Stimulated activated CD8-positive, alpha-beta memory T cell treated with anti-CD3 and anti-CD28 coated beads, Interleukin-4, amount 100 ng/mL, for 4 hours (primary cell): ENCODE measurements at places on chromosomes 1 and 21.

DNA sequence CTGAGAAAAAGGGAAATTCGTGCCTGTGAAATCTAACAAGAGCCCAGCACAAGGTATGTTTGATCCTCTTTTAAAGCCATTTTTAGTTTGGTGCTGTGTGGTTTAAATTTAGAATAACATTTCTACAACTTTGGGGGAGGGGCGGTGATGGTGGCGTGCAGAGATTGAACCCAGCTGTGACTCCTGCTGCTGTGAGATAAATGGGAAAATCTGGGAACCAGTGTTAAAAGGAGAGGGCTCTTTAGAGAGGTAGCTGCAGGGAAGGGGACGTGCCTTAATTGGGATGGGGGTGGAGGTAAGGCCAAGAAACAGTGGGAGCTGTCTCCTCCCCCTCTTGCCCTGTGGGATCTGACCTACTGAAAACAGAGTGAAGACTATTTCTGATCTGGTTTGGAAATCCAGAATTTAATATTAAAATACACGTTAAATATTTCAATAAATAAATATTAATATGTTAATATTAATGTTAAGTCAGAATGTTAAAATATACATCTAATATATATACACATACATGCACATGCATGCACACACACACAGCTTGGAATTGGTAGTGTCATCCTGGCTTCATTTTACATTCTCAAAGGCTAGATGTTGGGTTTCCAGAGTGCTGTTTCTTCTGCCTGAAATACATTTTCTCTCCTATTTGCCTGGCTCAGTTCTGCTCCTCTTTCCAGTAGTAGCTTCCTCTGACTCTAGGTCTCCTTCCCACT is 30.1 kb upstream of the DNAJC6 start:
- no peak for DNase-seq

- no peak for DNase-seq
Observed at GRCh38 chr21:32200029-32200428, 78.8 kb downstream of the MIS18A start.

DNA sequence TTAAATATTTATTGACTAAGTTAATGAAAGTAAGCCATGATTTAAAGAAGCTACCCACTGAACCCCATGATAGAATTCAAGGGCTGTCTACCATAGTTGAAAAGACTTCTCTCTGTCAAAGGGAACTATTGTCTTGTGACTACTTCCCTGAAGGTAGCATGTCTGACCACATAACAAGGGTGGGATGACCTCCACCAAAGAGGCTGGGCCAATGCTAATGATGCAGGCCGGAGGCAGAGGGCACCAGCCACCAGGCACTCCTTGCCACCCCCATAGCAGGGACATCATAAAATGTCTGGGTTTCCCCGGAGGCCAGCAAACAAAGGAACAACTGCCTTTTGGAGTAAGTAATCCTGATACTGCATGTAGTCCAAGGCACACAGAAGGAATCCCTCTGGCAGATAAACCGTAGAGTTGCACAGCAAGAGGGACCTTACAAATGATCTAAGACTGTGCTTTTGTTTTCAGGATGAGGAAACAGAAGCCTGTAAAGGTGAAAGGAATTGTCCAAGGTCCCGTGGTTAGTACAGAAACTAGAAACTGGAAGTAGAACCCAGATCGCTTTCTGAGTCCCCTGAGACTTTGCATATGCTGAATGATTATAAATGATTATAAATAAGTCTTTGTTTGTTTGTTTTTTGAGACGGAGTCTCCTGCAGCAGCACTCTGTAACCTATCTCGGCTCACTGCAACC is 33.5 kb upstream of the ITPKB start:
- no peak for DNase-seq

GRCh38 chr1:87951852-87952251 is 623.2 kb downstream of the LMO4 start:
- no peak for DNase-seq

GRCh38 chr1:92881391-92881790 is 49.6 kb downstream of the RPL5 start:
- no peak for DNase-seq

GRCh38 chr1:28580722-28581530 is 11.1 kb upstream of the RAB42 start:
- peak; percentile 41 for DNase-seq

DNA sequence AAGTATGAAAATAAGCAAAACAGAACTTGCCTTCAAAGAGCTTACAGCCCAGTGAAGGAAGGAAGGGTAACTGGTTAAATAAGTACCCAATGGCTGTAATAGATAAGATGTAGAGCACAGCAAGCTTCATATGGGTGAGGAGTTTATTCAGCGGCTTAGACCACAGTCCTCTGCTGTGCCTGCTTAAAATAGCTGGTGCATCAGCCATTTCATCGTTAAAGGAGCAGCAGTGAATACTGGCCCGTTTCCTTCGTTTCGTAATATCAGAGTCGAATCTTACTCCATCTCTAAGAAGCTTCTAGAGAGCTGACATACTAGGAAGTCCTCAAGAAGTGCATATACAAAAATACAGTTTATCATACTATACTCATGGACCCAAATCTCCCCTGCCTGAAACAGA is 286.5 kb downstream of the NFIA start:
- DNase-seq = no peak

GRCh38 chr1:20962576-20963258 is 175.6 kb upstream of the HP1BP3 start:
- DNase-seq = no peak

- no peak for DNase-seq
Observed at GRCh38 chr1:61007534-61008364, 74.6 kb upstream of the NFIA start.

GRCh38 chr1:19496527-19496874 is 11.2 kb upstream of the CAPZB start:
- no peak for DNase-seq

- no peak for DNase-seq
Observed at GRCh38 chr21:42833439-42833815, 45.9 kb downstream of the WDR4 start.

- no peak for DNase-seq
Observed at GRCh38 chr1:77406661-77407060, 124.8 kb downstream of the AK5 start.

DNA sequence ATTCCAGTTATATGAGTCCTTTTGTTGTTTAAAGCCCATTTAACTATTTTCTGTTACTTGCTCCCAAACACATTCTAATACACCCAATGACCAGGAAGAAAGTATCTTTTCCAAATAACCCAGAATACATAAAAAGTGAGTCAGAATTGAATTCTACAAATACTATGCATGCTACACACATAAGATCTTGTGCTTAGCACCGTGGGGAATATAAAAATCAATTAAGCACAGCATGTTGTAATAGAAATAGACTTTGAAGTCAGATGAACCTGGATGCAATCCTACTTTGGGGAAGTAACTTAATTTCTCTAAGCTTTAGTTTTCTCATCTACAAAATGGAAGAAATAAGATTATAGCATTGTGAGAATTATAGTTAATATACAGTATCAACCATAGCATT is 40.5 kb upstream of the MUTYH start:
- no peak for DNase-seq

DNA sequence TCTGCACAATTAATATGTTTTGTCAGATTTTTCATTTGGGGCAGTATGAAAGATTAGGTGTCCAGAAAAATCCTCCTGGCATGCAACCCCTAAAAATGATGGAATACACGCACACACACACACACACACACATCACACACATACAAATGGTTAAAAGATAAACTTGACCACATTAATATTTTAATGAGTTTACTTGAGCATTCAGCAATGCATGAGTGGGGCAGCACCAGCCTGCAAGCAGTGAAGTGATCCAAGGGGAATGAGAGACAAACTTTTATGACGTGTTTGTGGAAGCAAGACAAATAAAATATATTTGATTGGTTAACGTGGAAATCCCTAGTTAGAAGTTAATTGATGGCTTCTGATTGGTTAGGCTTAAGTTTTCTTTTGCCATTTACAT is 29.1 kb upstream of the SOAT1 start:
- DNase-seq = no peak

GRCh38 chr1:85296980-85297379 is 20.5 kb upstream of the BCL10 start:
- no peak for DNase-seq

- DNase-seq = no peak
Observed at GRCh38 chr1:162564762-162565218, 3.3 kb downstream of the UAP1 start.

DNA sequence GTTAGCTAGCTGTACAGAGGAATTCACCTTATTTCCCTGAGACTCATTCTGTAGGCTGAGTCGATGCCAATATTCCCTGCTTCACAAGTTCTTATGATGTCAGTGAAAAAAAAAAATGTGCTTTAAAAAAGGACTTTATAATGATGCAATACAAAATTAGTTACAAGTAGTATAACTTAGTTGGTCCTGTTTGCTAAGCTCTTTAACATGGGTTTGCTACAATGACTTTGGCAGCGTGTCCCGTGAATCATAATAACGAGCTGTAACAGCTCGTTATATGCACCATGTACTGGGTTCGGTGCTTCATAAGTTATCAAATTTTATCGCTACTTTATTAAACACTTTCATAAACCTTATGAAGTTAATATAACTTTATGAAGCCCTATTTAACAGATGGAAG is 349.7 kb downstream of the LMX1A start:
- DNase-seq = no peak

GRCh38 chr1:101993710-101994109 is 3.0 kb downstream of the OLFM3 start:
- DNase-seq = no peak

GRCh38 chr1:25243907-25244306 is 3.3 kb downstream of the RSRP1 start:
- no peak for DNase-seq

DNA sequence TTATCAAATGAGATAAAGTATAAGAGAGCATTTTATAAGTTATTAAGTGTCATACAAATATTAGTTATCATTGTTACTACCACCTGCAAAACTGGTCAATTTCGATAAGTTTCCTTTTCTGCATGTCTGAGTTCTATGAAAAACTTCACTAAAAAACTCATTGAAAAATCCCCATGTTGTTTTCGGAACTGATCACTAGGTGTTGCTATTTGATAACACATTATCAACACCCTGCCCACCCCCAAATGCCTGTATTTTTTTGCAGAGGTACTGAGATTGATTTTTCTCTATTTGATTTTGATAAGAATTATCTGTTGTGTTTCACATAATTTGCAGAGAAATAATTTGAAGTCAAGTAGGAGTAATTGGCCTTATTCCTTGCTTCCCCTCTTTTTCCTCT is 22.1 kb upstream of the DISP1 start:
- no peak for DNase-seq

GRCh38 chr1:168007691-168008090 is 70.8 kb upstream of the MPC2 start:
- no peak for DNase-seq

- DNase-seq = no peak
Observed at GRCh38 chr1:76122271-76122670, 47.7 kb downstream of the ST6GALNAC3 start.

GRCh38 chr1:178486100-178487069 is 10.4 kb downstream of the CLEC20A start:
- no peak for DNase-seq

GRCh38 chr1:203219171-203219570 is 10.3 kb downstream of the CHIT1 start:
- no peak for DNase-seq

DNA sequence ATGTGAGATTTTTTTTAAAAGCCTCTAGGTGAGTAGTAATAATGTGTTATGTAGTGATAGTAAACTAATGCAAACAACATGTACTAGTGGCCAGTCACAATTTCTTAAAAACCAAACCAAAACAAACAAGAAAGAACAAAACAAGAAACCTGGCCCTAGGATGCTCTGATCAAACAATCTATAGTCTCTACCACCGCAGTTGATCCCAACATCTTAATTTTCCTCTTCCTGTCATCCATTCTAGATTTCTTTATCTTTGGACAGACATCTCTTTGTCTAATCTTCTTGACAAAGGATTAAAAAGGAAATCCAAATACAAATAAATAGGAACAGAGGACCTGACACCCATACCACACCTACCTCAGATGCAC is 188.2 kb upstream of the ADAMTS5 start:
- DNase-seq = no peak

GRCh38 chr1:157580179-157580827 is 17.6 kb downstream of the FCRL4 start:
- no peak for DNase-seq

DNA sequence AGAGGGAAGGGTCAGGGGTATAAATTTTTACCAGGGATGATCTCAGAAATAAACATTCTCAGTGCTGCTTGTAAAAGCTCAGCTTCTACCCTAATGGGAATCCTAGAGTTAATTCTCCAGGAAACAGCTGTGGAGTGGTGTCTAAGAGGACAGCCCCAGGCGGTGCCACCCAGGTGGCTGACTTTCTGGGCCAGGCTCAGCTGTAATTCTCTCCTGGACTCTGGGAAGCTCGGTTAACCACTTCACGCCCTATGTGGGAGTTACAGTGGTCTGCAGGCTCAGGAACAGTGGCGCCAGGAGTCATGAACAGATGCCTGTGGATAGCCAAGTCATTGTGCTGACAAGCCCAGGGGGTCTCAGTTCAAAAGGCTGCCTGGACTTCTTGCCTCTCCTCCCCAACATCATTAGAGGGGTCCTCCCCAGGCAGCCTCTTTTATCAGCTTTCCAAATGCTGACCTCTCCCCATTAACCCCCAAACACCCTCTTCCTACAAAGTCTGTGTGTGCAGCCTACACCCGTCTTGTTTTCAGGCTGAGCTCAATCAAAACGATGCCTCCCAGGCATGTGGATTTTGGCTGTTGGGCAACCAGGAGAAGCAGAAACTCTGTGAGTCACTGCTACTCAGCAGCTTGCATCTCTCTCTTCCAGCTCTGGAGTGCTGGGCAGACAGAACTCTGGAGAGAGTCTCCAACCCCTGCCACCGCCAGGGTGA is 1.2 kb downstream of the HHIPL2 start:
- no peak for DNase-seq

DNA sequence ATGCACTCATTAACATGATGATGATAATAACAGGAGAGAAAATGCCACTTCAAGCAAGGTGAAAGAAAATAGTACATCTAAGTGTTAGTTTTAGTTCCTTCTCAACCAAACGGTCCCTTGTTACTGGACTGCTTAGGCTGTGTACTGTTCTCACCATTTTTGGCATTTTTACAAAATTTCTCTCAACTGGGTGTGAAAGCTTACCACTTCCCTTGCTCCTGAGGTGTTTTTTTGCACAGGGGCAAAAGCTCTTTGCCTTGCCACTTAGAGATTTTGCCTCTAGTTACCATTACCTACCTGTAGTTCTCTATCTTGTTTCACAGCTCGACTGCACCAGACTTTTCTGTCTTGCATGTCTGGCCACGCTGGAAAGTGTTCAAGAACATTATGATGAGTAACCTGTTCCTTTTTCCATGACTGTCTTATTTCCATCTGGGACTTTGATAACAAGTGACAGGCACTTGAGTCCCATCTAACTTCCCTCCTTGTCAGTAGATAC is 10.7 kb downstream of the NEK7 start:
- no peak for DNase-seq
